ENCODE measurements at places on chromosomes 2 and 18.

GRCh38 chr18:8721716-8722115 lies 16.4 kb downstream of the MTCL1 start:
- peak; percentile 44 for DNase-seq

GRCh38 chr2:226999661-227000060 lies 163.8 kb downstream of the RHBDD1 start:
- DNase-seq = peak; percentile 48

DNA sequence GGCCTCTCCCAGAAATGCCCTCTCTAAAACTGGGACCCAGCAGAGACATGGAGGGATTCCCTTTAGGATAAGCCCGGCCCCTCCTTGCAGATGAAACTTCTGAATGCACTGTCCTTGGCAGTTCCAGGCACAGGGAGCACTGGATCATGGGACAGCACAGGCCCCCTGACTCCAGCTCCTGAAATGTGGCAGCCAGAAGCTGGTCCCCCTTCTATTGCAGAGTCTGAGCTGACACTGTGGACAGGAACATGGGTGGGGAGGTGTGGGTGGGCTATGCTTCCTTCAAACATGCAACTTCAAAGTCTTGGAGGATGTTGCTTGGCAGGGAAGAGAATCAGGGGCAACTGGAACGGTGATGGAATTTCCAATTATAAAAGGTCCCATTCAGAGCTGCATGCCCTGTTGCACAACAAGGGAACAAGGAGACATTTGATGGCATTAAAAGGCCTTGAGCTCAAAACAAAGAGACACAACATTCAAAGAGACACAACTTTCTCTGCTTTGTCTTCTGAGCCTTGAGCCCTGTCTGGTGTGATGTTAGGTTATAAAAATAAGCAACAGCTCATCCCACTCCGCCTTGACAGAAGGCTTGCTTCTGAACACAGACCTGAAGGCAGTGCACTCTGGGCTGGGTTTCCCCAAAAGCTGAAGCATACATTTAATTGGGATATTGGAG lies 239.0 kb downstream of the OSR1 start:
- DNase-seq = no peak

GRCh38 chr18:63831080-63831788 lies 56.0 kb downstream of the SERPINB7 start:
- DNase-seq = peak; percentile 13

DNA sequence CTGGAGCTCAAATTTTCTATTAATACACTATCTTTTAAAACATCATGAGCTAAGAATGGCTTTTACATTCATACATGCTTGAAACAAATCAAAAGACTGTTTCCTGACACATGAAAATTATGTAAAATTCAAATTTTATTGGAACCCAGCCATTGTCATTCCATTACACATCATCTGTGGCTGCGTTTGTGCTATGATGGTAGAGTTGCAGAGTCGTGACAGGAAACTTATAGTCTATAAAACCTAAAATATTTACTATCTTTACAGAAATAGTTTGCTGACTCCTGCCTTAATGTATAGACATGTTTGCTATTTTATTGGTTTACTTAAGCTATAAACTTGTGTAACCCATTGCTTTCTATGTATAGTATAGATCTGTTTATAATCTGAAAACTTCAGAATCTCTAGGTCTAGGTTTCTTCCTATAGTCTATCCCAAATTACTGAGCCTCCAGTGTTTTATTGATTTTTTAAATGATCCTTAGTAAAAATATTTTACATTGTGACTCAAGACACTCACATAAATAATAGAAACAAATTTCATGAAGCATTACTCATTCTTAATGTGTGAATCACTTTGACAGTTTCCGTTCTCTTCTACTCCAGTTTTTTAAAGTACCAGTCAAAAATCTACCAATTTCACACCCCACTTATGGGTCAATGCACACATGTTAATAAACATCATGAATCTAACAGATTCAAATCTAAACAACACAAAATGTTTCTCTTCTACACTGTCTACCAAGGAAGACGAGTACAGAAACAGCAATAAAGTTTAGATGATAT lies 26.4 kb upstream of the MRPL19 start:
- DNase-seq = no peak

GRCh38 chr2:135762022-135762421 lies 20.4 kb downstream of the UBXN4 start:
- no peak for DNase-seq

DNA sequence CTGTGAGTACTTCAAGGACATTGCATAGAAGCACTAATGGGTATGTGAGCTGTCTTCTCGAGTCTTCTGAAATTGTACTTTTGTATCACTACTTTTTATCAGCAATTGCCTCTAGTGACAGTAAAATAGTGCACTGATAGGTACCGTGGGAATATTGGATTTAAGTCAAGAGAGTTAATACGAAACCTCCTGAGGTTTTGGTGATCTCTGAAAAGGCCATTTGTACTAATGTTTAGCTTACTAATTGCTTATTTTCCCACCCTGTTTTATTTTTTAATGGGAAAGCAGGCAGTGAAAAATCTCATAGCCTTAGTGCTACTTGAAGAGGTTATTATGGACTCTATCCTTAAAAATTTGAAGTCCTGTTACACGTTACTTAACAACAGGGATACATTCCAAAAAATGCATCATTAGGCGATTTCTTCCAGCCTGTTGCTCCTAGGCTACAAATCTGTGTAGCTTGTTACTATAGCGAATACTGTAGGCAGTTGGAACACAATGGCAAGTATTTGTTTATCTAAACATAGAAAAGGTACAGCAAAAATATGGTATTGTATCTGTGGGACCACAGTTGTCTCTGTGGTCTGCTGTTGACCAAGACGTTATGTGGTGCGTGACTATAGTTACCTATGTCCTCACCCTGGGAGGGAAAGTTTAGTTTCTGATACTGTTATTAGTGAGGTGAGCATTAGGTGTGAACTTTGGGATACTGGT lies 65.9 kb downstream of the CAB39 start:
- peak; percentile 58 for DNase-seq
